ENCODE measurements at places on chromosomes 1 and 21. TPM values are rescaled to one million over a fixed set of nuclear protein-coding genes. Genes with fewer than 3 reads are reported as not detected.

GRCh38 chr1:231612393-231613089, 14.0 kb upstream of the DISC1 start:
- peak; percentile 77 for DNase-seq

- DNase-seq = no peak
Measured at GRCh38 chr1:156106624-156107488, 7.7 kb upstream of the LMNA start.

GRCh38 chr1:221071777-221072176, 192.5 kb downstream of the HLX start:
- DNase-seq = no peak

GRCh38 chr1:173168941-173169340, 38.2 kb downstream of the TNFSF4 start:
- no peak for DNase-seq

DNA sequence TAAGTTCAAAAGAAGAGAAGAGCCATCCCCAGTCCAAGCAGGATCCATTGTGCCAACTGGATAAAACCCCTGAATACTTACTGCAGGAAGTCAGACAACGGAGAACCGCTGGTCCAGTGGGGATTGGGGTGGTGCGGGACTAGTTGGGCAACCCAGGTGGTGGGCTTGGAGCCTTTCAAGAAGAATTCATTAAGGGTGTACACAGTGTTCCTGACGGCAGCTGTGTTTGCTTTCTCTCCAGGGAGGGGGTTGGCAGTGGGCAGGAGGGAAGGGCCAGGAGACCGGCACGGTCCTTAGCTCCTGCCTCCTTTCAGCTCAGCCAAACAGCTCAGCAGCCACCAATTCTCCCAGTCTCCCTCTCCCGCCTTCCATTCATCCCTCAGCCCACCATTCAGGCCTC, 7.1 kb upstream of the CDK18 start:
- DNase-seq = no peak

GRCh38 chr1:175933801-175934200, 190.4 kb upstream of the TNR start:
- no peak for DNase-seq

GRCh38 chr1:6638226-6638625, 13.6 kb downstream of the THAP3 start:
- no peak for DNase-seq

DNA sequence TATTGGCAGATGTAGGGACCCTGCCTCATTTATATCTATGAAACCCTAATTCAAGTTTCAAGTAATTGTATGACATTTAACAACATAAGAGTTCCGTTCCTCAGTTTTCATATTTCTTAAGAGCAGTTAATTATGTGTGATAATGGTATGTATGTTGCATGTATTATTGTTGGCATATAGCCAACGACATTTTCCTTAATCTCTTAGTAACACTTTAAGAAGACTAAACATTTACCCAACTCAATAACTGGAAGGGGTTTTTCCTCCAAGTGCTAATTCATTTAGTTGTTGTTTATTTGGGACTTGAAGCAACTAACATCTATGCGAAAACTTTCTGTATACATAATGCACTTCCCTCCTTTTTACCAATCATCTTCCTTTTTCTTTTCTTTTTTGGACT, 1.5 kb upstream of the RALGPS2 start:
- no peak for DNase-seq

DNA sequence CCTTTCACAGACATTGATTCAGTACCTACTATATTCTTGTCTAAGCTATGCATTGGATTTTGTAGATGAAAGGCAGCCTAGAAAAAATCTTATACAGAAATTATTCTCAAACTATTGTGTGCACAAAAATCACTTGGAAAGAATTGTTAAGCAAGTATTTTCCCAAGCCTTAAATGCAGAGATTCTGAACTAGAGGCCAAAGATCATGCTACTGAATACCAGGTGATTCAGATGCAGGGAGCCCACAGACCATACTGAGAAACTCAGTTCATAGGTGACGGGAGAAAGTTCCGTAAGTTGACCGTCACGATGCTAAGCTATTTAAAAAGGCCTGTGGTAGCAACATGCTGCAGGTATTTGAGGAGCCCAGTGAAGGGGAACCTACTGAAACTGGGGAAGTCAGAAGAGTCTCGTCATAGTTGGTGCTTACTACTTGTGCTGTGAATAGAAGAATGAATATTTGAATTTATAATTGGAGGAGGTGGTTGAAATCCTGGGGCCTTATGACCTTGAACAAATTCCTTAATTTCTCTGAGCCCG, 150.8 kb downstream of the NFIA start:
- DNase-seq = no peak

GRCh38 chr1:228347181-228347580, 59.5 kb downstream of the TRIM11 start:
- no peak for DNase-seq

SLFNL1 gene
- 0.25 TPM for total RNA-seq

PCSK9 gene
- total RNA-seq = not detected

WNT3A gene
- not detected for total RNA-seq
